ENCODE measurements at places on chromosomes 2 and 18.

- peak; percentile 58 for DNase-seq
Measured at GRCh38 chr2:219073413-219074129, 12.8 kb upstream of the IHH start.

DNA sequence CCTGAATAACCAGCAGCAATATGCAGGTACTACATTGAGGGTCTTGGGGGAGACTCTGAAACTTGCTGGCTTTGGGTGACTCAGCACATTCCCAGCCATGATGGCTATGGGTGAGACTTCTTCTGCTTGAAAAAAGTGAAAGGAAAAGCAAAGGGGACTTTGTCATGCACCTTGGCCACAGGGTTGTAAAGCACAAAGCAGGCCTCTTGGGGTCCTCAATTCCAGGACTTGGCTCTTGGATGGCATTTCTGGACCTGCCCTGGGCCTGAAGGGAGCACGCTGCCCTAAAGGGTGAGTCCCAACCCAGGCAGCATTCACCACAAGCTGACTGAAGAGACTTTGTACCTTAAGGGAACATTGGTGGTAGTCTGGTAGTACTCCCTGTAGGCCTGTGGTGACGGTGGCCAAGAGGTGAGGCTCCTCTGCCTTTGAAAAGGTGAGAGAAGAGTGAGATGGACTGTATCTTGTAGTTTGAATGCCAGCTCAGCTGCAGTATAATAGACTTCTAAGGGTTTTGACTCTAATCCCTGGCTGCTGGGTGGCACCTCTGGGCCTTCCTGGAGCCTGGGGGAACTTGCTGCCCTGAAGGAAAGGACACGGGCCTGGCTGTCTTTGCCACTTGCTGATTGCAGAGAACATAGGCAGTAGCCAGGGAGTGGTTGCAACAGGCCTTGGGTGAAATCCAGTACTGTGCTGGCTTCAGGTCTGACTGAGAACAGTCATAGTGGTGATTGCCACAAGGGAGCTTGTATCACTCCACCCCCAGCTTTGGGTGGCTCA is 36.5 kb upstream of the CYTIP start:
- no peak for DNase-seq

GRCh38 chr2:143514413-143514812 is 385.2 kb downstream of the ARHGAP15 start:
- DNase-seq = no peak

DNA sequence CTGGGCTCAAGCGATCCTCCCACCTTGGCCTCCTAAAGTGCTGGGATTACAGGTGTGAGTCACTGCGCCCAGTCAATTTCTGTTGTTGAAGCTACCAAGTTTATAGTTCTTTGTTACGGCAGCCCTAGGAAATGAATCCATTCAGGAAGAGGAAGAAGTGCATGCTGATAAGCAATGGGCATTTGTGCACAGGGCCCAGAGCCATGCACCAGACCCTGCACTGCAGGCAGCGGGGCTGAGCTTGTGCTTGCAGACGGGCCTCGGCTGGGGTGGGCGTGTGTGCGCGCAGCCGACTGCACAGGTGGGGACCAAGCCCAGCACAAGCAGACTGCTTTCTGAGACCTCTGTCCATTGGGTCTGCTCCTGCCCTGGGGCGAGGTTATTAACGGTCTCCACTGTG is 144.6 kb downstream of the CABLES1 start:
- DNase-seq = no peak

GRCh38 chr2:109662889-109663288 is 48.7 kb downstream of the SOWAHC start:
- no peak for DNase-seq

DNA sequence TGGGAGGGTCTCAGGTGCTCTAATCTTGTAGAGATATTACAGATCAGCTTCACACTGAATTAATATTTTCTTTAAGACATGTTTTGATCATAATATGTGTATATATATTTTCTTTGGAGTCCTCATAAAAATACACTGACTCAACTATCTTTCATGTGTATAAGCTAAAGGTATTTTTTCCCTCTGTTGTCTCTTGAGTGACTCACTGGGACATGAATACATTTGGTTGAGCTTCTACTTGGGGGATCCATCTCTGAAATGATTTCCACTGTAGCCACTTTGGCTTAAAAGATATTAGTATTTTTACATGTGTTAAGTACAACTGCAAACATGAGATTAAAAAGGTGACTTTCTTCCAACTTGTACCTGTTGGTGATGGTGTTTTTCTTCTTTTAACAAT is 140.8 kb downstream of the TTN start:
- no peak for DNase-seq

- DNase-seq = no peak
Measured at GRCh38 chr2:238636269-238637073, 209.7 kb downstream of the ASB1 start.

DNA sequence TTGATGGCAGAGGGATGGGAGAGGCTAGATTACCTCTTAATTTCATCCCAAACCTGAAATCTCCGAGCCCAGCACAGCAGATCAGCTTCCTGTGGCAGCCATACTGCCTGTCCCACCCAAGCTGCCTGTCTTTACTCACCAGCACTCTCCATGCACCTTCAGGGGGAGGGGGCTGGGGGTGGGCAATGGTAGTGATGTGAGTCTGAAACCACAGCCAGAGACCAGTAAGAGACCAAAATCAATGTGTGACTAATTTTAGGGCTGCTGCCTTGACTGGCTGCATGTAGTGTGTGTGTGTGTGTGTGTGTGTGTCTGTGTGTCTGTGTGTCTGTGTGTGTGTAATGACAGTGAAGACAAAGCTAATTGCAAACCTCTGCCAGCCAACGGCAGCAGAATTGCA is 11.7 kb upstream of the TEX261 start:
- no peak for DNase-seq

DNA sequence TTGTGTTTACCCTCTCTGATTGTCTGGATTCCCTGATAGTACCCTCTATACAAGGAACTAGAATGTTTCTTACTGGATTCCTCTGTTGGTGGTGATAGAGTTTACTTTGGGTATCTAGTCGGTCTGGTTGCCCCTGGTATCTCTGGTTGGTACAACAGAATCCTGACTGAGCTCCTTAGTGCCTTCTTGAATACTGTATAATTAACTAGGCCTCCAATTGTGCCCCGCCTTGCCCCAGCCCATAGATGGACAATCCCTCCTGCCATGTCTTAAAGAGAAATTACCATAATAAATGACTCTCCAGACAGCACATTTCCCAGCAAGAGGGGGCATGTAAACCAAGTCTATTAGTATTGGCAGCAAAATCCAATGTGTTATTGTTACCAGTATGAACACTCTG is 2.3 kb downstream of the SCN1A start:
- DNase-seq = no peak

GRCh38 chr2:143237146-143237777 is 108.0 kb downstream of the ARHGAP15 start:
- DNase-seq = no peak

DNA sequence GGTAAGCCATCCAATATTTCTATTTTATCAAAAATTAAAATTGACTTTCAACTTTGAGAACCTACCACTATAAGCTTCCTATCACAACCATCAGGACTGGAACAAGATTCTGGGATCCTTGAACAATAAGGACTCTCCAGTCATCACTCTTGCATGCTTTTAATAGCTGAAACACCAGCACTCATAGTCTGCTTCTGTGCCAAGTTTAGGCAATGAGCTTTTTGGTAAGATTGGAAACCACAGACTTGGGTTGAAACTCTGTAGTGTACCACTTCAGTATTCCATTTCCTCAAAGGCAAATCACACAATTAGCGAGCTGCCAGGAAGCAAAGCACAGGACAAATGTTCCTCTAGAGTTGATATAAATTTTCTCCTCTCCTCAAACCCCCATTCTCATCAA is 1065.8 kb upstream of the SLC39A10 start:
- no peak for DNase-seq

- DNase-seq = no peak
Measured at GRCh38 chr2:195368249-195369217, 288.5 kb upstream of the SLC39A10 start.

GRCh38 chr2:141554810-141555209 is 576.0 kb downstream of the LRP1B start:
- peak; percentile 40 for DNase-seq

DNA sequence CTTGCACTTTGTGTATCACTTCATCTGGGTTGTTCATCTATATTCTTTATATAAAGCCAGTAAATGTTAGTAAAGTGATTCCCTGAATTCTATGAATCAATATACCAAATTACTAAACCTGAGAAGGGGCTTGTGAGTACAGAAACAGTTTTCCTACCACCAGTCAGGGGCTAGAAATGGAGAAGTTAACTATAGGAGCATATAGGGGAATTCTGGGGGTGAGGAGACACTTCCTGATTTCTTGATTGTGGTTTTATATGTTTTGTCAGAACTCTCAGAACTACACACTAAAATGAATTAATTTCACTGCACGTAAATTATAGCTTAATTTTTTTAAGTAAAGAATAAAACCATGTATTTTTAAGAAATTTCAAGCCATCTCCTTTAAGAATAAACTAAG is 93.7 kb downstream of the SESTD1 start:
- no peak for DNase-seq

GRCh38 chr2:26922405-26923188 is 47.8 kb upstream of the MAPRE3 start:
- DNase-seq = peak; percentile 61

Measured in Calu3 (cell line).